NCI-H187 (cell line): ENCODE measurements at places on chromosomes 4 and X.

DNA sequence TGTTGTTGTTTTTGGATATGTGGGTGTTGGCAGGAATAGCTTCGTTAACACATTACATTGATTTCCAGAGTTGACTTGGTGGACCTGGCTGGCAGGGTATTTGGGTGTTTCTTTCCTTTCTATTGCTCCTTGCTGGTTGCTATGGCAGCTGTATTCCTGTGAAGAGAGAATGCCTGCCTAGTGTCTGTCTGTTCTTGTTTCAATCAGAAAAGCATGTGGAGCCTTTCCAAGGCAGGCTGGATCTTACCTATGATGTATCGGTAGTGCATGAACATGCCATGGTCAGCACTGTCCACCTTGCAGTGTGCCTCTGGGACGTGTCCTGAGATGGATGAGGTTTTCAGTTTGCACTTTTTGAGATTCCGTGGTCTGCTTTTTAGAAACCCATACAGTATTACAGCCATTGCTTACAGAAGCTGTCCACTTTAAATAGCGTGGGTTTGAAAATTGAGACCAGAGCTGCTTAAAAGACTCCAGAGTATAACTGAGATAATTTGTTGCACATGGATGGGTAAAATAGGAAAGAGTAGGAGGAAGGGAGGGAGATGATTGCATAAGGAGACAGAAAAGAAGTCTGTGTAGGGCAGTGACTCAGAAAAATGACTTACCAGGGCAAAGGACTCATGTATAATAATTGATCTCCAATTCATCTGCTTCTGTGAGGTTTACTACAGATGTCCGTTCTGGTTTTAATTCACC is 20.0 kb upstream of the AADAT start:
- no peak for DNase-seq

DNA sequence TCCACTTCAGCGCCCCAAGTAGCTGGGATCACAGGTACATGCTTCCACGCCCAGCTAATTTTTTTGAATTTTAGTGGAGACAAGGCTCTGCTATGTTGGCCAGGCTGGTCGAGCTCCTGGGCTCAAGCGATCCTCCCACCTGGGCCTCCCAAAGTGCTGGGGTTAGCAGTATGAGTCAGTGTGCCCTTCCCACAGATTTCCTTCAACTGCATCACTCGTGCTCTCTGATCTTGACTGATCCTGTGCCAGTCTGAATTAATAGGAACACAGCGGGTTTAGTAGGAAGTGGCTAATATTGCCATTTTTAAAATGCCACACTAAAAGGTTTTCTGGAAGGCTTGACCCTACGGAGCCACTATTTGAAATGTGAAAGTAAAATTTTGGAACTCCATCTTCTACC is 4.3 kb upstream of the SHROOM2 start:
- DNase-seq = no peak

DNA sequence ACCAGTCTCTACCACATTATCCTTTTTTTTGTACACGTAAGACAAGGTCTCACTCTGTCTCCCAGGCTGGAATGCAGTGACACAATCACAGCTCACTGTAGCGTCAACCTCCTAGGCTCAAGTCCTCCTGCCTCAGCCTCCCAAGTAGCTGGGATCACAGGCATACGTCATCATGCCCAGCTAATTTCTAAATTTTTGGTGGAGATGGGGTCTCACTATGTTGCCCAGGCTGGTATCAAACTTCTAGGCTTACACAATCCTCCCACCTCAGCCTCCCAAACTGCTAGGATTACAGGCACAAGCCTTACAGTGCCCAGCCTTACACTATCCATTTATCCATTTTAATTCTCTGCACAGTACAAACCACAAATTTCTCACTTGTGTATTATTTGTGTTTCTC is 58.0 kb downstream of the CLOCK start:
- no peak for DNase-seq

GRCh38 chrX:110168585-110168984 is 149.3 kb downstream of the AMMECR1 start:
- no peak for DNase-seq

GRCh38 chr4:3823496-3824341 is 57.5 kb downstream of the ADRA2C start:
- no peak for DNase-seq

DNA sequence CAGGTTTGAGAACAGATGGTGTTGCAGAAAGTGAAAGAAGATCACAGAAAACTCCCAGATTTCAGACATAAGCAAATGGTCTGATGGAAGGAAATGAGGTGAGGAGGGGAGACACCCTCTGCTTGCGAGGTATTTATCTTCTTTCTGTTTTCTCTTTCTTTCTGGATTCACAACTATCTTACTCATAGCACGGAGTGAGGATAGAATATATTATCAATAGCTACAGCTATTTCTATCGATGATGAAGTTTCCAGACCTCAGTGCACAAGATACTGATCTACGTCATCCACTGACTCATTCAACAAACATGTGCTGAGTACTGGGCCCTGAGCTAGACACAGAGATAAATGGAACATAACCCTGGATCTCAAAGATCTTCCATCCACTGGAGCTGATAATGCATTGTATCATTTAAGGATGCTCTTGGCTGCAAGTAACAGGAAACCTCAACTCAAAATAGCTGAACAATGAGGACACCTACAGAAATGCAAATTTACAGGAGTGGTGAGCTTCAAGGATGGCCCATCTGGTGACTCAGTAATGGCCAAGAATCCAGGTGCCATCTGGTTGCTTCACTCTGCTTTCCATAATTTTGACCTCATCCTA is 21.2 kb downstream of the SLC2A9 start:
- no peak for DNase-seq

GRCh38 chr4:152098365-152099060 is 337.7 kb upstream of the GATB start:
- no peak for DNase-seq

DNA sequence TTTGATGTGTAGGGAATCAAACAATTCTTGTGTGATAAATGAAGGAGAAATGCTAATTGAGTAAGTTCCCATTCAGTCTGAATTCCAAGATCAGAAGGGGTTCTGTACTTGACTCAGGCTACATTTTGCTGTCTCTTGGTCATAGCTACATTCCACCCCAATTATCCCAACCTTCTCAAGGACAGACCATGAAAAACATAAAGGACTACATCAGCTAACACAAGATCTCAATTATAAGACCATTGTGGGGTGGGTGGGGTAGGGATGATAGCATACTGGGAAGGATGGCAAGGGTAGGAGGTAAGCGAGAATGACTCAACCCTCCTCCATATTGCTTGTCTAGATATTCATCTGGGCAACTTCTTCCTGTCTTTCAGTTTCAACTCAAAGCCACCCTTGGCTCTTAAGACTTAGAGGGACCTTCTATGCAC is 87.4 kb upstream of the ETNPPL start:
- DNase-seq = no peak

GRCh38 chr4:120418146-120418545 is 351.5 kb upstream of the MAD2L1 start:
- DNase-seq = no peak

DNA sequence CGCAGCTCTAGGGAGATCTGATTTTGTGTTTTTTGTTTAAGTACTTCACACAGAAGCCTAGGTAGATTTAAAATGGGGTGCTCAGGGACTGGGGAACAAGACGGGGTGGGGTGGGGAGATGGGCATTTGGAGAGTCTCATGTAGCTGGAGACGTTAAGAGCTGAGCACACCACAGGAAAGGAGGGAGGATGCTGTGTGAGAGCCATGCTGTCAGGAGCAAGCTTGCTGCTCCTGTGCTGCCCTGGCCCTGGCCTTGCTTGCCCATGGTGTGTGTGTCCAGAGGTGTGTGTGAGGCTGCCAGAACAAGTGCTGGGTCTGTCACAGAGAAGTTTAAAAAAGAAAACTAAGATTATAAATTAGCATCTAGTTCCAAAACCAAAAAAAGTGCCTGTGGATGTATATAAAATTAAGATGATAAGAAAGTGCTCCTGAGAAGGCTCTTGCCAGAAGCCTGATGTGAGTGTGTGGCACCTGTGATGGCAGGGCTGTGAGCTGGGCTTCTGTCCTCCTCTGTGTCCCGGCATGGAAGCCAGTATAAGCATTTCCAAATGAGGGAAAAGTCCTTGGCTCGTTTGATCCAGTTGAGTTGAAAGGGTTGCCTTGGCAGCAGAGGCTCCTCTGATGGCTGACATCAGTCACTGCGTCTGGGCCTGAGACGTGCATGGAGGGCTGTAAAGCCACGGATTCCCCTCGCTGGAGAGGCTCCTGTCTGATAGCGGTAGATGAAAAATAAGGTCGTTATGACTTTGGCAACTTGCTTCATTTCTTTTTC is 63.5 kb downstream of the NELFA start:
- no peak for DNase-seq

DNA sequence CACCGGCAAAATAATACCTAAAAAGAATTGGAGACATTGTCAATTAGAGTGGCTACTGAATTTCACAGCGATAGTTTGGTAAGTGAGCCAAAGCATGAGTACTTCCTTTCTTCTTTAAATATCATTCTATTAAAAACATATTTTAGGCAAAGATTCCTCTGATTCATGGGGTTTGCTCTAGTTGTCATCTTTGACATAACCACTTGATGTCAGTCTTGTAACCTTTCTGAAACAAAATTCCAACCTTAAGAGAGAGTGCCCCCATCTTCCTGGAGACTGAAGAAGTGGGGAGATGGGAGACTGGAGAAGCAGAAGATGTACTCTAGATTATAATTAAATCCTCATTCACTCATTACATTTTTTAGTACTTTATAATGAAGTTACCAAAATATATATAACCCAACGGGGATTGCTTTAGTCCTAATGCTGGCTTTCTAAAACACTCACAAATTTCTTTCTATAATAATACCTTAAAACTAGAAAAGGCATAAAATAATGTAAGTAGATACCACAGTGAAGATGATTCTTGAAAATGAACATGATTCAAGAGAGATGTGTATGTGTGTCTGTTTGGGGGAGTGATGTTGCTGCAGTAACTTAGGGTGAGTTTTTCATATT is 96.4 kb downstream of the EMCN start:
- no peak for DNase-seq
